Hypothalamus (tissue), 51 donors: ENCODE measurements at places on chromosomes 7 and 10.
A peak's percentile ranks its signal among the peaks of the same experiment; 100 is the strongest.

DNA sequence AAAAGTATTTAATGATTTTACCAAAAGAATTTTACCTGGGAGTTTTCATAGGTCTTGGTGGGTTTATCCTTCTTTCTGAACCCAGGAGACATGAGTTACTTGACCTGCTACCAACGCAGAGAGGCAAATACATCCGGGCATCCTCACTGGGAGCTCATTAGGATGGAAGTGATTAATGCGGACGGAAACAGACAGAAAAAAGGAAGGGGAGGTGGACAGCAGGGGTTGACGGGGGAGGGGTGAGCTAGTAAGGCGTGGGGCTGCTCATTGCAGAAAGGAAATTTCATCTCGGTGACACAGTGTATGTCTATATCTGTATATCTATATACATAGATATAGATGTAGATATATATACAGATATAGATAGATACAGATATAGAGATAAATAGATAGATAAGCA lies 408.2 kb upstream of the ADARB2 start:
- DNase-seq = no peak

- no peak for DNase-seq
Observed at GRCh38 chr10:32263300-32263699, 83.7 kb downstream of the EPC1 start.

GRCh38 chr10:119500123-119500795 lies 42.3 kb downstream of the RGS10 start:
- no peak for DNase-seq

DNA sequence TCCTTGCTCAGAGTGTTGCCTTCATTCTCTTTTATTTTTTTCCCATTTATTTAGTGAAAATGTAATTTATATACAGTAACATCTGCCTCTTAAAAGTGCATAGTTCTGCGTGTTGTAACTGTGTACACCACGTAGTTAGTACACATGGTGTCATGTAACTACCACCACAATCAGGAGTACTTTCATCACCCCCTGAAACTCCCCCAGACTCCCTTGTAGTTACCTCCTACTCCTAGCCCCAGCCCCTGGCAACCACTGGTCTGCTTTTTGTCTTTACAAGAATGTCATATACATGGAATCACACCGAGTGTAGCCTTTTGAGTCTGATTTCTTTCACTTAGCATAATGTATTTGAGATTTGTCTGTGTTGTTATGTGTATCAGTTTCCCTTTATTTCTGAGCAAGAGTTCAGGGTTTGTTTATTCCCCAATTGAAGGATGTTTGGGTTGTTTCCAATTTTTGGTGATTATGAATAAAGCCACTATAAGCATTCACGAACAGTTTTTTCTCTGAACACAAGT lies 50.6 kb downstream of the GRK5 start:
- DNase-seq = no peak

GRCh38 chr10:11106621-11107374 lies 89.1 kb downstream of the CELF2 start:
- no peak for DNase-seq

GRCh38 chr7:28293527-28293835 lies 112.9 kb upstream of the JAZF1 start:
- no peak for DNase-seq

GRCh38 chr7:71753956-71754664 lies 622.2 kb downstream of the GALNT17 start:
- no peak for DNase-seq

DNA sequence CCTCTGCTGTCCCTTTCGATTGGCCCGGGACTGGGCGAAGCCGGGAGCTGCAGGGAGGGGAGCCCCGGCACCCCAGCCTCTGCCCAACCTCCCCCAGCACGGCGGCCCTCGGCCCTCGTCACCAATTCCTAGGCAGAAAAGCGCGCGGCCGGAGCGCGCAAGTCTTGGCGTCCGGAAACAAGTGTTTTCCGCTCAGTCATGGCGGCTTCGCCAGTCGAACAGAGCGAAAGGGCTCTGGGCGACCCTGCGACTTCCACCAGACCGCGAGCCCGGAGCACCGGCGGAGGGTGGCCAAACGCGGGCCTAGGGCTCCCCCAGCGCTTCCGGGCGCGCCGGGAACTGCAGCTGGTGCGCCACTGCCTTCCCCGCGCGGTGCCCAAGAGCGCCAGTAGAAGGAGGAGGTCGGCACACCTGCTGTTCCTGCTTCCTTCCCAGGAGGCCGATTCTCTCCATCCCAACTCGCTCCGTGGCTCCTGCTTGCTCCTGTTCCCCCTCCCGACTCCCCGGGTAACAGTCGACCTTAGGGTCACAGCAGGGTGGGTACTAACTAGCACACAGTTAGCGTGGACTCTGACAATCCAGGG lies 729.9 kb downstream of the ZWINT start:
- DNase-seq = peak; percentile 49

- no peak for DNase-seq
Observed at GRCh38 chr7:102426268-102427018, 6.9 kb upstream of the ORAI2 start.

- DNase-seq = no peak
Observed at GRCh38 chr10:133251388-133252222, 13.9 kb downstream of the VENTX start.

- DNase-seq = no peak
Observed at GRCh38 chr10:128178302-128178958, 52.2 kb upstream of the MKI67 start.

GRCh38 chr10:100612601-100613595 lies 77.2 kb downstream of the HIF1AN start:
- no peak for DNase-seq

DNA sequence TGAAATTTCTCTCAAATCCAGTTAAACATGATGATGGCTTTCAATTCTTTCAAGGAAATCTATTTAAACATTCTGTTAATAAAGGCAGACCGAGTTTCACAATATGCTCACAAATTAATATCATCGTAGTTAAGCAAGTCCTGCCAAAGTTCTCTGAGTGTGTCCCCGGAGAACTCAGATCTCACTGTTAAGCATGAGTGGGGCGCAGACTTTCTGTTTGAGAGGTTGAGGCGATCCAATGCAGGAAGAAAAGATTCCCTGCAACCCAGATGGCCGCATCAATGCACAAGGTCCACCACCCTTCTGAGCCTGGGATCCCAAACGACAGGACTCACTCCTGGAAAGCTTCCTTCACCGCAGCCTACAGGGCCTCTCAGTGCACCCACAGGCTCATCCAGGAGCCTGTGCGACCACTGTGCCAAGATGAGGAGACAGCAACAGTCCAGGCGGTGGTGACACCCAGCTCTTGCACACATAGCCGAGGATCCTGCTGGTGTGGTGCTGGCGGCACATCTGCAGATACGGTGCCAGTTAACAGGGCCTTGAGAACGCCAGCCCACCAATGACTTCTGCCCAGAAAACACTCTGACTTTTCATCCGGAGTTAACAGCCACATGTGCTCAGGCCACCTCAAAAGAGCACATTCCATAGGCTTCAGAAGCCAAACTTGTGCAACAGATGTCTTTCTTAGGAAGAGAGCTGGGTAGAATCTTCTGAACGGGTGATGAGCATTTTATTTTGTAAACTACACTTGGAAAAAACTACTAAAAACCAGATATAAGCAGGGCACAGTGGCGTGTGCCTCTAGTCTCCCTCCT lies 102.1 kb downstream of the ZRANB1 start:
- no peak for DNase-seq

DNA sequence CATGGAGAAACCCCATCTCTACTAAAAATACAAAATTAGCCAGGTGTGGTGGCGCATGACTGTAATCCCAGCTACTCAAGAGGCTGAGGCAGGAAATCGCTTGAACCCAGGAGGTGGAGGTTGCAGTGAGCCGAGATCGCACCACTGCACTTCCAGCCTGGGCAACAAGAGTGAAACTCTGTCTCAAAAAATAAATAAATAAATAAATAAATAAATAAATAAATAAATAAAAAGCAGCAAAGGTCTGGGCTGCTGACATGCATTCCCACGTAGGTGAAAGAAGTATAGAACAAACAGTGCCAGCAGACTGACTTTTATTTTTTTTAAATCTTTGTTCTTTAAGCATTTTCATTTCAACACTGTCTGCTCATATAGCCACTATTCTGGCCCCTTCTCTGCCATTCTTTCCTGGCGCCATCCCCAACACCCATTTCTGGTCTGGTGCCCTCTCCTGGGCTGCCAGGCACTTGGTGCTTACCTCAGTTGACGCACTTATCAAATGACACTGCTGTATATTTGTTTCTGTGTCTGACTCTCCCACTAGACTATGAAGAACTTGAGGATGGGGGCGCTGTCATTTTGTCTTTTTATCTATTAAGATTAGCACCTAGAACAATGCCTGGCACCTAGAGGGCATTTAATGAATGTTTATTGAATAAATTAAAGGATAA lies 15.6 kb downstream of the FAM107B start:
- DNase-seq = no peak

DNA sequence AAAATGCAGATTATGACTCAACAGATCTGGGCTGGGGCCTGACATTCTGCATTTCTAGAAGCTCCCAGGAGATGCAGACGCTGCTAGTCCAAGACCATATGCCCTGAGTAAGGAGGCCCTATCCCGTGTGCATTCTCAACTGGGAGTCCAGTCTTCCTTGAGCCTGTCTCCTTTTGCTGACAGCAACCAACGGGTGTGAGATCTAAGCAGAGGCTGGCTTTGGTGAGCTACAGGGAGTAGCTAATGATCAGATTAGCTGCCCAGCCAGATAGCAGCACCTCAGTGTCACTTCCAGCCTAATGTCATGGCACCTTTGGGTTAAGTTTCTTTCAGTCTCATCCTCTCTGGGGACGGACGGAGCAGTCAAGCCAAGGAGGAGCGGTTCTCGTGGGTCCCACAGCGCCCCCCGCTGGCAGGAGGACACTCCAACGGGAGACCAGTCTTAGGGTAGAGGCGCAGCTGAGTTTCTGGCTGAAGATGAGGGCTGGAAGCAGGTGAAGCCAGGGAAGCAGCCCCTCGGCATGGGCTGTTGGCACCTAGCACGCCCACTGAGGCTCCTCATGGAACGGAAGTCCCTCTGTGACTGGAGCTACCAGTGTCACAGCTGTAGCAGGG lies 154.0 kb downstream of the CCDC3 start:
- no peak for DNase-seq
